ENCODE measurements at places on chromosomes 2 and 18.

DNA sequence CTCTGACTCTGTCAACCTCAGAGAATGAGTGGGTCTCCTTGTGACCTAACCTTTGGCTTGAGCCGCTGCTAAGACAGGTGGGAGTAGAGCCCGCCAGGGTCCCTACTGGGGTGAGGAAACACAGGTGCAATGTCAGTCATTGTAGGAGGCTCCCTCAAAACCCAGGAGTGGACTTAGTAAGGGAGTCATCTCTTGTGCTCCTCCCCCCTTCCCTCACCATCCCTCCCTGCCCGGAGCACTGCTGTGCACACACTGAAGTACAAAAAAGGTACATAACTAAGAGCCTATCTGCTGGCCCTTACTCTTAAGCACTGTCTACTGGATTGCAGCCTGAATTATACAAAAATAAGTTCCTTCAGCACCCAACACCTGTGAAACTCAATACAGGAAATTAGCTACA, 77.2 kb downstream of the MYO3B start:
- DNase-seq: no peak

DNA sequence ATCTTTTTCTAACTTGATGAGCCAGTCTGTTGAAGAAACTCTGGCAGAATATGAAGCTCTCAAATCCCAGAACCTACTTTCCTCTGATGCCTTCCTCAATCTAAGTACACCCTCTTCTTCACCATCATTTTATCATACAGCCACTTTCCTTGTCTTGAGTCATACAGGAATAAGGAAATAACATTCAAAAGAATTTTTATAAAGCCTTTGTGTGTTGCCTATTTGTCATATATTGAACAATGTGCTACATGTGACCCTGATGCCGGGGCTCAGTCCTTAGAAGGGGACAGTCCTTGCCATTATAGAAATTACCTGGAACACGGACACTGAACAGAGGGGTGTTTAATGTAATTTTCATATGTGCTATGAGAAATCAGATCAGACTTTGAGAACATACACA, 27.4 kb downstream of the RAPGEF4 start:
- DNase-seq: no peak

DNA sequence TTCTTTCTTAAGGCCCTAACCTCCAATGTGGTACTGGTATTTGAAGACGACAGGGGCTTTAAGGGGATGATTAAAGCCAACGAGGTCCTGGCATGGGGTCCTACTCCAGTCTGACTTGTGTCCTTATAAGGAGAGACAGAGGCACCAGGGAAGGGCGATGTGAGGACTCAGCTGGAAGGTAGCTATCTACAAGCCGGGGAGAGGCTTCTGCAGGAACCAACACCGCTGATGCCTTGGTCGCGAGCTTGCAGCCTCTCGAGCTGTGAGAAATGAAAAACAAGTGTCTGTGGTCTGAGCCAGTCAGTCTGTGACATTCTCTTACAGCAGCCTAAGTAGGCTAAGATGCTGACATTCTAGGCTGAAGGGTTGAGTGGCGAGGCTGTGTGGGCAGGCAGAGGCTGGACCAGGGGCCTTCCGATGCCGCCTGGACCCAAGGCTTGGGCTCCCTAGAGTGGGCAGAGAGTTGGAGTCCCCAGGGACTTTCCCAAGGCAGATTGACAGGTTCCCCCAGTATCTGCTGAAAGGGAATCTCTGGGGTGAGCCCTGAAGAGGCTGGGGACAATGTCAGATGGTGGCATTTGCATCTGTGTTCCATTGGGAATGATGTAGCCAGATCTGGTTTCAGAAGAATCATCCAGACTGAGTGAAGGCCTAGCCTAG, 322.9 kb upstream of the HS6ST1 start:
- DNase-seq: no peak

DNA sequence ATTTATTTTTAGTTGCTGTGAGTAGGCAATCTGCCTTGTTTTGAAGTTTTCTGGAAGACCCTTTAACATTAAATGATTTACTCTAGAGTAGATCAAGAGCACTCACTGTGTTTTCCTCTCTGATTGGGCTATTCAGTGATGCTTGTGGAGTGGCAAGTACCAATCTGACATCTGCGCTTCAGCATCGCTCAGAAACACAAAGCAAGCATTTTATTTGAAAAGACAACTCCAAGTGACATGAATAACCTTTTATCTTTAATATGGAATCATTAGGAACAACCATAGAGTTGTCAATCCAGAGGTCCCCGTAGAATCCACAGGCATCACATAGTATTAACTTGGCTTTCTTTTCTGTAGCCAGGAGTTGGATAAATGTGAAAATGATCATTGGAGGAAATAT, 114.7 kb downstream of the CPS1 start:
- no peak for DNase-seq

DNA sequence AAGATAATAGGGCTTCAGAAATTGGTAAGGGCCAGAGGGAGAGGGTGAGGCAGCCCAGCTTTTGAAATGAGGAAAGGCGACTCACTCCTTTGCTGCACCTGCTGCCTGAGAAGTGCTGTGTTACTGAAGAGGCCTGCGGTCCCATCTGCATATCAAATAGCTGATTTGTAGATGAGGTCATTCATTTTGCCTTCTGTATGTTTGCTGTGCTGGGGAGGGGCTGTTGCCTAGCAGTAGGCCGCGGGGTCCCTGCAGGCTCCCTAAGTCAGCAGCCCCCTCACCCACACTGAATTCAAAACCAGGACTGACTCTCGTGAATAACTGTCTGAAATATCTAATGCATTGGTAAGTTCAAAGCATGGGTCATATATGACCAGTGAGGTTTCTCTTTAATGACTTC, 377.2 kb downstream of the SOX11 start:
- no peak for DNase-seq

- DNase-seq: no peak
Observed at GRCh38 chr2:62576276-62576939, 70.4 kb upstream of the TMEM17 start.

DNA sequence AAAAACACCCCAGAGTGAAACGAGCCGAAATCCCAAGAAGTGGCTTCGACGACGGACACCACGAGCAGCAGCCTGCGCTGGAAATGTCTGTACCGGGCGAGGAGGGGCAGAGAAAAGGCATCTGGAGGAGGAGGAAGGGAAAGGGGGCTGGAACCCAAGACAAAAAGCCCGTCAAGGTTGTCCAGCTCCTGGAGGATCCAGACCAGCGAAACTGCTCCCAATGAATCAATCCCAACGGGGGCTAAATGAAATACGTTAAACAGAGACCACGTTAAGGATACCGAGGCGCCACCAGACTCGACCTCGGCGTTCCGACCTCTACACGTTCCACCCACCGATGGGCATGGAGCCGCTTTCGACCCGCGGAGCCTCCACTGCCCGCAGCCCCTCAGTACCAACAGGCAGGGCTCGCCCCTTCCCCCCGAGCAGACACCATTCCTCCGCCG, 400 bp downstream of the CCDC88A start:
- DNase-seq: peak; percentile 16

All from activated naive CD8-positive, alpha-beta T cell treated with anti-CD3 and anti-CD28 coated beads for 36 hours (primary cell).